Naive thymus-derived CD4-positive, alpha-beta T cell (primary cell): ENCODE measurements at places on chromosomes 1 and 21.

DNA sequence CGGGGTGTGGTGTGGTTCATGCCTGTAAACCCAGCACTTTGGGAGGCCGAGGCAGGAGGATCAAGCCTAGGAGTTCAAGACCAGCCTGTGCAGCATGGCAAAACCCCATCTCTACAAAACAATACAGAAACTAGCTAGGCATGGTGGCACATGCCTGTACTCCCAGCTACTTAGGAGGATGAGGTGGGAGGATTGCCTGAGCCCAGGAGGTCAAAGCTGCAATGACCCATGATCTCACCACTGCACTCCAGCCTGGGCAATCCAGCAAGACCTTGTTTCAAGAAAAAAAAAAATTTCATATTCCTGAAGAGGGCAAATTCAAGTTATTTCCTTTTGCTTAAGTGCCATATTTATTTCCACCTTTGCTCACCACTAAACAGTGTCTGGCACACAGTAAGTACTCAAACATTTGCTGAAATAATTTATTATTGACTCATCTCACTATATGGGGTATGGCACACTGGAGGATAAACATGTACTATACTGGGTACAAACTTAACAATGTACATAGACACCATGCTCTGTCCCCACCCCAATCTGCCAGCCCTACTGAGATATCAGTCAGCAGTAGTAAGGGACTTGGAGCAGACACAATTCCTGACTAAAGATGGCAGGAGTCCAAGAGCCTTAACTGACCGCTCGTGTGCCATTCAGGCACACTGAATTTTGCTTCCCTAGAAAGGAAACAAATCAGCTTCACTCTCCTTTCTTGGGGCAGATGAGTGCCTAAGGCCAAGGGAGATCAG is 15.5 kb downstream of the MEAF6 start:
- DNase-seq = no peak
- no peak overlapping the region for H3K4me3 ChIP-seq

GRCh38 chr1:228867951-228868730 is 132.9 kb downstream of the RHOU start:
- H3K27me3 ChIP-seq = no peaks in the 10 kb centered on the region
- H3K4me3 ChIP-seq = no peak overlapping the region
- H3K27ac ChIP-seq = no peak overlapping the region
- DNase-seq = no peak
- peaks cover 16% of the 10 kb centered on the region for H3K4me1 ChIP-seq

DNA sequence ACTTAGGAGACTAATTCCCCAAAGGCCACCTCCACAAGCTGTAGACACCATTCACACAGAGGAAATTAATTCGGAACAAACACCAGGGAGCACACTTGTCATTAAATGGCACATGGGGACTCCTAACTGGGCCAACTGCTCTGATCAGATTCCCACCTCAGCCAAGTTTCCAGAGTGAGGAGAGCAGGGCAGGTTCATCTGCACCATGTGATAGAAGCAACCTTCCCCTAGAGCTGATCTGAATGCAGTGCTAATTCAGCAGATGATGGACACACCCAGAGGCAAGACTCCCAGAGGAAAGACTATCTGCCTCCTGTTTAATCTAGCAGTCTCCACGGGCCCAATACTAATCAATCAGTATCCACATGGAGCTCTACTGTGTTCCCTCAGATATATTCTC is 147.0 kb downstream of the VAV3 start:
- H3K36me3 ChIP-seq = no peaks in the 10 kb centered on the region
- no peak overlapping the region for H3K4me3 ChIP-seq
- peaks cover 7% of the 10 kb centered on the region for H3K4me1 ChIP-seq
- DNase-seq = no peak

GRCh38 chr1:157932069-157932468 is 61.4 kb upstream of the KIRREL1 start:
- H3K4me1 ChIP-seq = no peaks in the 10 kb centered on the region
- no peak for DNase-seq
- H3K27ac ChIP-seq = no peak overlapping the region
- no peak overlapping the region for H3K4me3 ChIP-seq
- no peaks in the 10 kb centered on the region for H3K36me3 ChIP-seq

DNA sequence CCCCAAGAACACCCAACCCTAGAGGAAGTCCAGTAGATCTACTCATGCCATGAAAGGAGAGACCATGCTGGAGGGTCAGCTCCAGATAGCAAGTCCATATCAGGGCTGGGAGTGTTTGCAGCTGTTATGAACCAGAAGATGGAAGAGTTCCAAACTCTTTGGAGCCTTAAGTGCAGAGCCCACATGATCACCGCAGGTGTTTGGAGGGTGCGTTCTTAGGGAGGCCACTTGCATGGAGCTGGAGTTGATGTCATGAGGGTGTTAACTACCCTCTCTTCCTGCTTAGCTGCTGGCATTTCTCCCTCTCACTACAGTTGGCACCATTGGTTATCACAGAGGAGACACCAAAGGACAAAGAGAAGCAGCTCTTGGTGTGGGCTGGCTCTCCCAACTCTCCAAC is 616.9 kb downstream of the AJAP1 start:
- no peak overlapping the region for H3K27ac ChIP-seq
- no peaks in the 10 kb centered on the region for H3K36me3 ChIP-seq
- no peaks in the 10 kb centered on the region for H3K27me3 ChIP-seq
- DNase-seq = no peak
- H3K4me3 ChIP-seq = no peak overlapping the region
- no peaks in the 10 kb centered on the region for H3K4me1 ChIP-seq

DNA sequence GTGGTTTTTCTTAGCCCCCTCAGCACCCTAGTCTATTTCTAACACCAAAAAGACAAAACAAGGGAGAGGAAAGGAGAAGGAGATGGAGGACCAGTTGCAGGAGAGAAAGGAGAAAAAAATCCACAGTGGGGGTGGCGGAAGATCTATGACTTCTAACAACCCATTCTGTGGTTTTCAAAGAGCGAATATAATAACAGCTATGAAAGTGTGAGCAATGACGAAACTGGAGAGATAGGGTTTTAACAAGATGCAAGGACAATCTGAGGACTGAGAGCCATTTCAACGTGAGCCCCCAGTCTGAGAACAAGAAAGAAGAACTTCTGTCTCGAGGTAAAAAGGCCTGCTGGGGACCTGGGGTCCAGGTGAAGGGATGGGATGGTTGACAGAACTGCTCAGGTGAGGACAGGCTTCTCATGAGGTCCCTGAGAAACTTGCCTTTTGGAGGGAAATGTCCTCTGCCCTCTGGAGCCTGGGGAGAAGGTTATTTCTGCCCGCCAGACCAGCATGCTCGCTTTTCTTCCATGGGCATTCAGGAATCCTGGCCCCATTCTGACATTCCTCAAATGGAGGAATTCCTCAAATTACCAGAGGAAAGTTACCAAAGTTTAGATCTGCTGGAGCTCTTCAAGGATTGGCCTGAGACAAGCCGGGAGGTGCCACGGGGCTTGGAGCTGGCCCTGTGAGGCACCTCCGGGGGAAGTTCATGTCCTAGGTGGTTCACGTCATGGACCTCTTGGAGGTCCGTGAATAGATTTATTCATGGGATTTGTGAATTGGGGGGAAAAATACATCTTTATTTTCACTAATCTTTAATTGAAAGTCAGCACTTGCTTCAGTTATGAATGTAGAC is at the start of gene CD160:
TSS of gene CD160 (plus strand) at position 270 of the 850 bp plus-strand sequence. CDS start 8,829 bp downstream, outside the sequence.
- H3K27ac ChIP-seq = no peak within 1 kb of the TSS
- H3K36me3 ChIP-seq = no peaks in the 10 kb centered on the region
- H3K4me3 ChIP-seq = no peak within 1 kb of the TSS
- no peak for DNase-seq
- no peaks in the 10 kb centered on the region for H3K27me3 ChIP-seq

DNA sequence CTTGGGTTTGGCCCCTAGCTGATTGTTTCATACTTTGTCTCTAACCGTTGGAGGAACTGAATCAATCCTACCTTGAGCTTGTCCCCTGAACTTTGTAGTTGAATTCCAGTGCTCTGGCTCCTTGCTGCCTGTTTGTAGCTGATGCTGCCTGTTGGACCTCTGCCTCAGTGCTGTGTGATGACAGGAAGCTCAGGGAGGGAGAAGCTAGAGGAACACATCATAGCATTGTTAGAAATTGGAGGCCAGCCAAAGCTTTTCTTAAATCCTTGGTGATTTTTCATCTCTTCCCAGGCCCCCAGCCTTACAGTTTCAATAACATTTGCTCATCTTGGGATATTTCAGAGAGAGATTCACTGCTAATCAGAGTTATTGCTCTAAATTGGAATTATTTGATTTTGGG is 34.0 kb downstream of the MACF1 start:
- H3K27ac ChIP-seq = no peak overlapping the region
- DNase-seq = no peak
- H3K27me3 ChIP-seq = no peaks in the 10 kb centered on the region
- peaks cover 2% of the 10 kb centered on the region for H3K4me1 ChIP-seq

- H3K4me3 ChIP-seq = no peak overlapping the region
- H3K4me1 ChIP-seq = no peaks in the 10 kb centered on the region
- no peaks in the 10 kb centered on the region for H3K36me3 ChIP-seq
- no peak for DNase-seq
- H3K27ac ChIP-seq = no peak overlapping the region
Observed at GRCh38 chr1:221601166-221601565, 140.7 kb downstream of the DUSP10 start.
